ENCODE measurements at places on chromosomes 3 and 15.

- no peak for DNase-seq
These were observed 17.9 kb upstream of the EPB42 start for GRCh38 chr15:43238671-43239131.

DNA sequence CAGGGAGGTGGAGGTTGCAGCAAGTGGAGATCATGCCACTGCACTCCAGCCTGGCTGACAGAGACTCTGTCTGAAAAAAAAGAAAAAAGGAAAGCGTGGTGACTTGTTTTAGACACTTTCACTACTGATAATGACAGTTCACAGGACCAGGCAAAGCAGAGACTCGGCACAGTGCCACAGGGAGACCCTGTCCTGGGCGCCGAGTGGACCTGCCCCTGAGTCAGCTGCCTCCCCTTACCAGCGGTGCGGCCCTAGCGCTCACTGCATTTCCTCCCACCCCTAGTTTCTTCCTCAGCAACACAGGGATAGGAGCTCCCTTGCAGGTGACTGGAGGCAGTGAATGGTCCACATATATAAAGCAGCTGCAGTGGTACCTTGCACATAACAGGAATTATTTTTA lies 38.7 kb upstream of the NSMCE3 start:
- DNase-seq, result no peak

GRCh38 chr15:56199038-56199437 lies 44.6 kb downstream of the RFX7 start:
- no peak for DNase-seq

DNA sequence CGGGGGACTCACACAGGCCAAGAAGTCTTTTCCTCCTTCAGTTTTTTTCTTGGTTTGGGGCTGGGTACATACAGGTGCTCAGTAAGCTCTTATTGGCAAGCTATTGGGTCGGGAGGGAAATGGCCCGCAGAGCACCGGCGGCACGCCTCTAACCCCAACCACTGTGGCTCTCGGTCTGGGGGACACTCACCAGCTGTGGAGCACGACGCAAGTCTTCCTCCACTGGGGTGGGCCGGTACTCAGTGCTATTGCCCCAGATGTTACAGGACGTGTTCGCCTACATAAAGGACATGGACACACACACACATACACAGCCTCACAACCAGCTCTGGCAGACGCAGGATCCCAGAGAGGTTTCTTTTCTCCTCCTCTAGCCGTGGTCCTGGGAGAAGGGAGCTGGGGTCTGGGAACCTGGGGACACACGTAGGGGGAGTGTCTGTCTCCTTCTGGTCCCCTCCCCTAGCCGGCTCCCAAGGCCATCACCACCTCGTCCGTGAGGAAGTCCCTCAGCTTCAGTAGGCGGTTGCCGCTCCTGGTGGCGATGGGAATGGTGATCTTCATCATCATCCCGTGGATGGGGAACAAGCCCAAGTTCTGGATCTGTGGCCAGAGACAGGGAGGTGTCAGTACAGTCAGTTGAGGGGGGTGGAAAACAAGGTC lies 33.4 kb downstream of the FEM1B start:
- no peak for DNase-seq

DNA sequence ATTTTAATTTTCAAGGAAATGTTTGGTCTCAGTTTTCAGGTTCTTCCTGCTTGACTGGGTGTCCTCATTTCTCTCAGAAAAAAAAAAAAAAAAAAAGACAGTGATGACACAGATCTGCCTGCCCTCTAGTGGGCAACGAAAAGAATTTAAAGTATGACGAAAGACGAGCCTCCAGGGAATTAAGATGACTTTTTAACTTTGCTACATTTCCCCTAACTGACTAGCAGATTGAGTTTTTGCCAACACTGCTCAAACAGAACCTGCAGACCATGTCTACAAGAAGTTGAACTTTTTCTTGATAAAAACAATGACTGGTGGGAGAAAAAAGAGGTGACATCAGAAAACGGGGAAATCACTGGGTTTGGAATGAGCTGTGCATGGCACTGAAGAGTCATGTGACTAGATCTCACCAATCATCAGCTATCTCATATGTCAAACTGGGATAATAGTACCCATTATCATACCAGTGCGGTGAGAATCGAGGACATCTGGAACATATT lies 40.8 kb downstream of the EOMES start:
- peak; percentile 66 for DNase-seq

- no peak for DNase-seq
These were observed 351.3 kb downstream of the FOXP1 start for GRCh38 chr3:71232175-71232679.

- DNase-seq, result no peak
These were observed 106.5 kb downstream of the TPRA1 start for GRCh38 chr3:127483902-127484591.

- no peak for DNase-seq
These were observed 124.8 kb upstream of the ST8SIA2 start for GRCh38 chr15:92268900-92269299.

GRCh38 chr3:110767838-110768237 lies 303.8 kb upstream of the NECTIN3 start:
- no peak for DNase-seq

- DNase-seq, result no peak
These were observed 100.3 kb upstream of the LIPC start for GRCh38 chr15:58331560-58331912.

GRCh38 chr3:155178810-155179436 lies 98.8 kb downstream of the MME start:
- DNase-seq, result no peak

- no peak for DNase-seq
These were observed 62.0 kb downstream of the TLE3 start for GRCh38 chr15:70035719-70036077.

DNA sequence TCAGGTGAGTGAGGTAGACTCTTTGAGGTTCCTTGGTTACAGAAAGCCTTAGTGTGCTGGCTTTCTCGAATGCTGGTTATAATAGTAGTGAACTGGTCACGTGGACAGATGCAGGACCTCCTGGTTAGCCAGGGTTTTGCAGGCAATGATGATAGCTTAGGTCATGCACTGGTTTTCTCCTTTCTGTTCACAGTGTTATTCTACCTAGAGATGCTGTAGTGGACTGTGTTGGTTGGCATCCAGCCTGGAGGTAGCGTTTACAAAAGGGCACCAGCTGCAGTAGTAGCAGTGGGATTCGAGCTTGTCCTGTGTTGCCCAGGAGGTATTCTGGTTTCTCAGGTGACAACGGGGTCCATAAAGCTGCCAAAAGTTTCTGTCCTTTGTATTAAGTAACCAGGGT lies 27.0 kb downstream of the PCCB start:
- no peak for DNase-seq

- DNase-seq, result peak; percentile 57
These were observed 27.0 kb downstream of the VIPR1 start for GRCh38 chr3:42529468-42529867.

GRCh38 chr15:29920515-29920914 lies 98.2 kb upstream of the TJP1 start:
- no peak for DNase-seq

- no peak for DNase-seq
These were observed 40.2 kb downstream of the ATP2B2 start for GRCh38 chr3:10465161-10465560.

- DNase-seq, result no peak
These were observed 26.4 kb downstream of the ADCY5 start for GRCh38 chr3:123422457-123422856.

DNA sequence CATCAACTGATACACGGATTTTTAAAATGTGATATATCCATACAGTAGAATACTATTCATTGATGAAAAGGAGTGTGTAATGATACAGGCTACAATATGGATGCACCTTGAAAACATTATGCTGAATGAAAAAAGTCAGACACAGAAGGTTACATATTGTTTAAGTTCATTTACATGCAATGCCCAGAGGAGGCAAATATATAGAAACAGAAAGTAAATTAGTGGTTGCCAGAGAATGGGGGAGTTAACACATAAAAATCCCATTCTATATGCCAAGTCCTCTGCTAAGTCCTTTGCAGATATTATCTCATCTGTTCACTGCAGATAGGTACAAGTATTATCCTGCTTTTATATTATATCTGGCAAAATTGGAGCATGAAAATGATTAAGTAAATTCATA lies 22.1 kb upstream of the CDIN1 start:
- DNase-seq, result no peak

GRCh38 chr3:70096376-70097066 lies 97.0 kb downstream of the SAMMSON start:
- no peak for DNase-seq

GRCh38 chr3:6679510-6679909 lies 181.4 kb upstream of the GRM7 start:
- no peak for DNase-seq

GRCh38 chr15:93899817-93900216 lies 331.5 kb upstream of the MCTP2 start:
- no peak for DNase-seq

GRCh38 chr3:139521816-139522215 lies 17.7 kb downstream of the RBP1 start:
- DNase-seq, result no peak

DNA sequence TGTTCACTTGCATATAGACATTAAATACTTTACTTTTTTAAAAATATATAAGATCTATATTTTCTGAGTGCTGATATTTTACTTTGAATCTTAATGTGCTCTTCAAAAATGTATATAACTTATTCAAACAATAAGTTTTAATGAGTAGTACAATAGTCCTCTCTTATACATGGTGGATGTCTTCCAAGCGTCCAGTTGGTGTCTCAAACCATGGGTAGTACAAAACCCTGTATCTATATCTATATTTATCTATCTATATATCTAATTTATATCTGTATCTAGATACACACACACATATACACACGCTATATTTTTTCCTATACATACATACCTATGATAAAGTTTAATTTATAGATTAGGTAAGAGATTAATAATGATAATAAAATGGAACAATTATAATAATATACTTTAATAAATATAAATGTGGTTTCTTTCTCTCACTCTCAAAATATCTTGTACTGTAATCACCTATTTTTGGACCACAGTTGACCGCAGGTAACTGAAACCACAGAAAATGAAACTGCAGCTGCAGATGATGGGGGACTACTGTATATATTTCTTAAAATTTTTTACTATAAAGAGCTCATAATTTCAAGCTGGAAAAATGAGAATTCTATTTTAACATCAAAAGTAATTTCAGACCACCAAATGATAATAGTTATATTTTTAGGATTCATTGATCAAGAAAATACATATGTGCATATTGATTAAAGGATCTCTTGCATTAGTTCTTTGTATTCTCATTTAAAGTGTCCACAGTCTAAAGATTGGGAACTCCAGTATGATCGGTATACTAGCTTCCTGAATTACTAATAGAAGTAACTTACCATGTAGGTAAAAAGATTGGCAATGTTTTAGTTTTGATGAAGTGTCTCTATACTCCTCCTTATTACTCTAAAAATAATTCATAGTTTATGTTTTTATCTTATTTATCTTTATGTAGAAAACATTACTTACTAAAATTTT lies 215.1 kb upstream of the MLF1 start:
- DNase-seq, result no peak

DNA sequence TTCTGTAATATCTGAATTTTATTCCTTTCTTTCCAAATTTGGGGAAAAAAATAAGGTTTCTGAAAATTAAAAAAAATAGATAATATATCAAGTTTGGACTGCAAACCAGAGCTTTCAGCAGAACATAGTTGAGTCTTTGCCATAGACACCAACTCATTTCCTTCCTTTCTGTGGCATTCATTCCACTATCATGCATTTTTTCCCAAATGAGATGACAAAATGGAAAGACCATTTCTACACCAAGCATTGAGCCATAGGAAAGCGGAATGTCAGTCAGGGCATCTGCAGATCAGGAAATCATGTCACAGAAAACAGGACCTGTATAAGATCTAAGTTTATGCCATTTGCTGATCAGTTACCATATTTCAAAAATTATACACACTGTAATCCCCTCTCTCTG lies 333.3 kb upstream of the THBS1 start:
- DNase-seq, result no peak

DNA sequence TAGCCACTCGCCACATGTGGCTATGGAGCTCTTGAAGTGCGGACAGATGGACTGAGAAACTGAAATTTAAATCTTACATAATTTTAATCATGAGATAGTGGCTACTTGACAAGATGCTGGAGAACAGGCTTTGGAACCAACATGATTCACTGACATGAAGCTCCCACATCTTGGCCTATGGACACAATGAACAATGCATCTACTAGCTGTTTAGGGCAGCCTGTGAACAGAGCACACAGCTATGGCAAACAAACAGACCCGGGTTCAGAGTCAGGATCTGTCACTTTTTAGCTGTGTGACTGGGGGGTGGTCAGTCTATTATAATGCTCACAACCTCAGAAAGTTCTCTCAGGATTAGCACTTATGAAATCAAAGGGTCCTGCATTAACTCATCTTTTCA lies 616.6 kb downstream of the MAGI1 start:
- no peak for DNase-seq

DNA sequence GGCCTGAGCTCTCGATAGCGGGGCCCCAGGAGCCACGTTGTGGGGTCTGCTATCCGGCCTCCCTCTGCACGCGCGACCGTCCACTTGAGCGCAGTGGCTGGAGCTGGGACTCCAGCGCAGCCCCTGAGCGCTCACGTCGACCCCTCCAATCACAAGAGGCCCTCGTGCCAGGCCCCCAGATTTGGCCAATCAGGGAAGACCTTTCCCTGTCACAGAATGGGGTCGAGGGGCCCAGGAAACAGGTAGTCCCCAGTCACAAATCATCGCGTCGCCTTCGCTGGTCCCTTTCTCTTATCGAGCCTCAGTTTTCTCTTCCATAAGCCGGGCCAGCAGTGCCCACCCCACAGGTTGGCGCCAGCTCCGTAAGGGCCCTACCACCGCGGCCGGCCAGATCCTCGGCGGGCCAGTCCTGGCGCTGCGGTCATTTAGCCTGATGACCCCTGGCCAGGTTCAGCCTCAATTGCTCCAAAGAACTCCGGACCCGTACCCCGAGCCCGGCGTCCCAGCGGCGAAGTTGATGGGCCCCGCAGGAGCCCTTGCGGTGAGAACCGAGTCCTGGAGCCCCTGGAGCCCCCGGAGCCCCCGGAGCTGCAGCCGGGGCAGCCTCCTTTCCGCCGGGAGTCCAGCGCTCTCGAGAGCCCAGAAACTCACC lies 435 bp downstream of the ALDH1L1 start:
- DNase-seq, result no peak

DNA sequence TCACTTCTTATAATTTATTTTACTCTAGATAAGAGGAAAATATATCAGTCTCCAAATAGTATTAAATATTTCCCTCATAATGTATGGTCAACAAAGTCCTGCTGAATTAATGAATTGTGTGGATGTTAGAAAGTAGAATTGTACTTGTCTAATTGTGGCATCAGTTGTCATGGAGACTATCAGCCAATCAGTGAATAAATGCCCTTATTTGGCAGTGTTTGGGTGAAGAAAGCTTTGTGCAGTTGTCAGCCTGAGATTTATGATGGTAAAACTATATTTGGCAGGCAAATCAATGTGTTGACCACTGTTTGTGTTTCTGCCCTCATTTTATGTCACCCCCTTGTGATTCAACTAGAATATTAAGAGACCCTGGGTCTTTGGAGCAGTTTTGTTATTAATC lies 293.6 kb upstream of the MDFIC2 start:
- no peak for DNase-seq
